Stimulated activated CD8-positive, alpha-beta memory T cell treated with anti-CD3 and anti-CD28 coated beads, Interleukin-7, amount 100 ng/mL, for 1 hour (primary cell): ENCODE measurements at places on chromosomes 2 and 18.

- DNase-seq, result no peak
Measured at GRCh38 chr2:168189835-168190569, 57.4 kb downstream of the STK39 start.

DNA sequence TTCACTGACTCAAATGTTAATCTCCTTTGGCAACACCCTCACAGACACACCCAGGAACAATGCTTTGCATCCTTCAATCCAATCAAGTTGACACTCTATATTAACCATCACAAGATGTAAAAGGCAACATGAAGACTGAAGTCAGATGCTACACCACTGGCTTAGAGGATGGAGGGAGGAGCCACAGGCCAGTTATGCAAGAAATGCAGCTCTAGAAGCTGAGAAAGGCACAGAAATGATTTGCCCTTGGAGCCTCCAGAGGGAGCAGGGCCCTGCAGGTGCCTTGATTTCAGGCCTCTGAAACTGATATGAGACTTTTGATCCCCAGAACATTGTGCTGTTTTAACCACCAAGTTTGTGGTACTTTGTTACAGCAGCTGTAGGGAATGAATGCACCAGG lies 276.3 kb downstream of the KCNS3 start:
- no peak for DNase-seq

- no peak for DNase-seq
Measured at GRCh38 chr2:11752906-11753305, 6.5 kb downstream of the LPIN1 start.

- no peak for DNase-seq
Measured at GRCh38 chr2:3595985-3596384, 1.1 kb downstream of the COLEC11 start.

DNA sequence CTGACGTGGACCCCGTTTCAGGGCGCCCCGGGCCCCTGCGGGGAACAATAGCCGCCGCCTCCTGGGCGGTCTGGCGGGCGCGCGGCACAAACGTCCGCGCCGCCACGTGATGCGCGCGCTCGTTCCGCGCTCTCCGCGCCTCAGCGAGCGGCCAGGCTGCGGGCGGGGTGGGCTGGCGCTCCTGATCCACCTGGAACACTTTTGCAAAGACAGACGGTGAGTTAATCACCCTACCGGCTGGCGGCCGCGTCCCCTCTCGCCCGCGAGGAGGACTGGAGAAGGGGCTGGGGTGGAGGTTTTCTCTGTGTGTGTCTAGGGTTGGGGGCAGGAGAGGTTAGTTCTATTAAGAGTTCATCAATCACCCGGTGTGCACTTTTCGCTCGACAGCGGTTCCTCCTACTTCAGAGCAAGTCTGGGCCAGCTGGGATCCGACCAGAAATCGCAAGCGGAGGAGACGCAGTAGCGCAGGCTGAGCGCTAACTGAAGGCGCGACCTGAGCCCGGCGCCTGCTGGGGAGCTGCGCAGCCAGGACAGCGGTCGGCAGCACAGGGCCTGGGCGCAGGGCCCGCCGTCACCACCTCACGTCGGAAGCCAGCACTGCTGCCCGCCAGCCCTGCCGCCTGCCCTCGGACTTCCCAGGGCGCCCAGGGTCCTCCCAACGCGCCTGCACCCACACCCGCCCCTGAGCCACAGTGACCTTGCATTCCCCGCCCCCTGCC lies 10.3 kb upstream of the HOXD1 start:
- no peak for DNase-seq

- DNase-seq, result no peak
Measured at GRCh38 chr2:71834796-71835195, 312.9 kb downstream of the CYP26B1 start.
